Endothelial cell of umbilical vein (primary cell): ENCODE measurements at places on chromosomes 5 and 9. TPM values are rescaled to one million over a fixed set of nuclear protein-coding genes. Genes with fewer than 3 reads are reported as not detected.

Gene GABRA1
- not detected in 2 replicates for polyA plus RNA-seq

DNA sequence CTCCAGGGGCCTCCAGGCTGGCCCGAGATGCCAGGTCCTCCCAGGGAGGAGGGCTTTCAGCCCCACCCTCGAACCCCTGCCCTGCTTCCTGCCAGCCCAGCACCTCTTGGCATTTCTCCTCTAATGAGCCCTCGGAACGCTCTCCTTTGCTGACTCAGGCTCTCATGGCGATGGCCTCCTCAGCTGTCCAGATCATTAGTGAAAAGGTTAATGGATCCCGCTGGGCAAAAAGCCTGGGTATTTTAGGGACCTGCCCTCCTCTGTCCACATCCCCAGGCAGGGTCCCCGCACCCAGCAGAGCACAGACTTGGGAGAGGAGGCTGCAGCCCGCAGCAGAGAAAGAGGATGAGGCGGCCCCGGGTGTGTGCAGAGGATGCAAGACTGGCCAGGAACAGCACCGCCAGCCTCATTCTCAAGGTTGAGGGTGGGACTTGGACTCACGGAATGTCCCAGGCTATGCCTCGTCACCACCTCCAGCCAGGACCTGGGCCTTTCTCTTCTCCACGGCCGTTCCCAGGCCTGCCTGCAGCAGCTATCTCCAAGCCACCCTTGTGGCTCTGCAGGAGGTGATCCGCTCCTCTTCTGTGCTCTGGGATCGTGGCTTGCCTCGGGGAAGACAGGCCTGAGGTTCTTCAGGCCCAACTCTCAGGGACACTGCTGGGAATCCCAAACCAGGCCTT, 23.0 kb upstream of the ADAMTS2 start:
- no peak for DNase-seq

DNA sequence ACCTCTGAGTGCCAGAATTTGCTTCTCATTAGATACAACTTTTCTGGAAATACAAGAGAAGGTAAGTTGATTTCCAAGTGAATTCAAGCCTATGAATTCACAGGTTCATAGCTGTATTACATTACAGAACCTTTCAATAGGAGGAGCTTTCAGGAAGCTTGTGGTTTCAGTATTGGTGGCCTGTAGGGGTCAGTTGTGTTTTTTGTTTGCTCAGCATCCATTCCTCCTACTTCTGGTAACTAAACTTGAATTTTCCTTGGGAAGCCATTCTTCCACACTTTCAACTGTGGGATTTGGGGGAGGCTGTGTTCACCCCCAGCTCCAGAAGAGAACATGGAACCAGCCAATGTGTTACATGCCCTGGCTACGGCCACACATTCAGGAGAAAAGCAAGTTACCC, 5.6 kb upstream of the CYSTM1 start:
- DNase-seq = peak; percentile 12

Gene SCGB3A2
- not detected in 2 replicates for polyA plus RNA-seq

GRCh38 chr9:106052735-106053134, 358.4 kb downstream of the TMEM38B start:
- DNase-seq = no peak

- DNase-seq = no peak
These were observed 21.5 kb upstream of the TRIM14 start for GRCh38 chr9:98140503-98140902.

Gene MPDZ
- polyA plus RNA-seq = 17.7 and 22.3 TPM in 2 replicates

Gene IL3
- polyA plus RNA-seq = not detected in 2 replicates

DNA sequence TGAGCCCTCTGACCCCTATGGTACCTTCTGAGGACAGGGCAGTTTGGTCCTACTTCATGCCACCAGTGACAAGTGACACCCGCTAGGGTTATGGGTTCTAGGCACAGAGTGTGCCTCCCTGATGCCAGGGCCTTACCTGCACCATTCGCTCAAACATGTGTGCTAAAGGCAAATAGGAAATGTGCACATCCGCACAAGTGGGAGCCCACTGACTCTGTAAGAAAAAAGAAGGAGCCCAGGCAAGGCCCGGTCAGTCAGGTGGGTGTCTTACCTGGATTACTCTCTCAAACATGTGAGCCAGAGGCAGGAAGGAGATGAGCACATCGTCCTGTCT, 29.1 kb upstream of the MEIKIN start:
- DNase-seq = no peak

DNA sequence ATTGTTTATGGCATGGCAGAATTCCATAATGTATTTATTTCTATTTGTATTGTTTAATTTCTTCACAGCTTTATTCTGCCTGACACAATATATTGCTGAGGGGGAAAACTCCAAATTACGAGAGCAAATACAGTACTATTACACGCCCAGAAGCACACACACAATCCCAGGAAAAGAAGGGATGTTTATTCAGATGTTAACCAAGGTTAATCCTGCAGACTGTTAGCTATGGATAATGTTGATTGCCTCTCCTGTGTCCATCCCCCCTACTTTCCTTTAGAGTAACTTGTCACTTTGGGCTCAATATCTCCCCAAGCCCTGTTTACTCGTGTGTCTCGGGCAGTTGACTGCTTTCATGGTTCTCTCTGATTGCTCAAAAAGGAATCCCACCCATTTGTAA, 84.2 kb upstream of the ERCC6L2 start:
- peak; percentile 41 for DNase-seq
